ENCODE measurements at places on chromosomes 4 and X.

GRCh38 chr4:185112104-185112503 is 31.0 kb upstream of the SLC25A4 start:
- DNase-seq, result no peak

DNA sequence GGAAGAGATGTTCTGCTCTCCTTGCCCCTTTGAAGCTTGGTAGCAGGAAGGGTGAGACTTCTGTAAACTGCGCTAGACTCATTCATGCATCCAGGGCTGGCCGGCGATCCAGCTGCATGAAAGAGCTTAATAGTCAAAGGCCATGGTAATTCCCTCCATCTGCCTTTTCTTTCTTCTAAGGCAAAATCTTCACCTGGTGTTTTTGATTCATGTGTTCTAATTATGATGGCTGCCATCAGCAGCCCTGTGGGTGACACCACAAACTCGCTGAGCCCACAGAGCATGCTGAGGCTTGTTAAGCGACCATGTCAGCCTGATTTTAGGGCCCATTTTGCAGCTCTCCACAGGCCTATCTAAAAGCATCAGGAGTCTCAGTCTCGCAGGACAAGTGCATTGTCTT is 450.1 kb upstream of the TENM3 start:
- DNase-seq, result no peak

DNA sequence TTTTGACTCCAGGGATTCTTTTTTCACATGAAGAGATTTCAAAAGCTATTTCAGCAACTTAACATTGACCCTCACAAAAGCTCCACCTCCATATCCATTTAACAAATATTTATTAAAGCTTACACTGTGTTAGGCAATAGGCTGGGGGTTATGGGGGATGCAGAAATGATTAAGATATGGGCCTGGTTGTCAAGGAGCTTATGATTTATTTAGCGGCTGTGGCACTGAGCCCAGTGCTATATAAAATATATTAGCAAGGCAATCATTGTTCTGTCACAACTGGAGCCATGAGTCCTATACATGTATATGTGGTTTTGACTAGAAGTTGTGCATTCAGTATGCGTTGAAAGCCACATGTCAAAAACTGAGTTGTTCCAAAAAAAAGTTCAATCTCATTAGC is 131.1 kb downstream of the GPC3 start:
- no peak for DNase-seq

DNA sequence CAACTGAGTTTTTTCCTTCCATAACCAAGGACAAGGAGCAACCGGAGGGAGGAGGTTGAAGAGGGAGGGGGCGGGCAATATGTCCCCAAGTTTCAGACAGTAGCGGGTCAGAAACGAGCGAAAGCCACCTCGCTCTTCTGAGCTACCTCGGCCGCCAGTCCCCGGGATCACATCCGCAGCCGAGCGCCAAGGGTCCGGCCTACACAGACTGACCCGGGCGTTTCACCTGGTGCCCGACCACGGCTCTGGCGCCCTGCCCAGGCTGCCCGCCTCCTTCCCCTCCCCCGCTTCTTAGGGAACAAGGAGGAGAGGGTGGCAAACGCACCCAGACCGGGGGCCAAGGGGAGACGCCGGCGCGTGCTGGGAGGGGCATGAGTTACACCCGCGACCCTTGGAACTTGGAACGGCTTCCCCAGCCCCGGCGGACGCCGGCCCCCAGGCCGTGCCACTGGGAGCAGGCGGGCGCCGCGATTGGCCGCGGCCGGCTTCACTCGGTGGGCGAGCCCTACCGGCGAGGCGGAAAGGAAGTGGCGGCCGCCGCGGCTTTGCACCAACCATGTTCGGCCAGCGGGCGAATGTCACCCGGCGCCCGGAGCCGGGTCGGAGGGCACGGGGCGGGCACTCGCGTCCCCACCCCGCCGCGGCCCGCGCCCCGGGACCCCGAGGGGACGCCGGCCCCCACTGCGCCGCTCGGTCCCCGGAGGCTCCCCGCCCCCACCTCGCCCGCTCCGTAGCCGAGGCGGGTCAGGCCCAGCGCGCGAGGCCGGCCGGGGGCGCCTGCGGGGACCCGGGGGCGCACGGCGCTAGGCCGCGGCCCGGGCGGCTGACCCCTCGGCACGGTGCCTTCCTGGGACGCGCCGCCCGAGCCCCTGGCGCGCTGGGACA is 1.5 kb downstream of the IRF2 start:
- no peak for DNase-seq

GRCh38 chrX:39752815-39753214 is 344.9 kb downstream of the BCOR start:
- DNase-seq, result no peak

- DNase-seq, result no peak
Measured at GRCh38 chr4:156749426-156750403, 221.9 kb downstream of the PDGFC start.

Data from D721Med (cell line).